Activated CD8-positive, alpha-beta T cell treated with anti-CD3 and anti-CD28 coated beads, Interleukin-2, amount 10 ng/mL, durations not matched to agents 7 days and 5 days (primary cell): ENCODE measurements at places on chromosomes 1 and 21. TPM values are rescaled to one million over a fixed set of nuclear protein-coding genes. Genes with fewer than 3 reads are reported as not detected.

SELL gene
- total RNA-seq, result 192 TPM

- H3K27ac ChIP-seq, result no peak overlapping the region
- no peaks in the 10 kb centered on the region for H3K27me3 ChIP-seq
- no peak for DNase-seq
- no peak overlapping the region for H3K4me3 ChIP-seq
Observed at GRCh38 chr1:214645712-214646111, 42.7 kb downstream of the CENPF start.

- no peak overlapping the region for H3K4me3 ChIP-seq
Observed at GRCh38 chr1:2611031-2611501, 21.8 kb downstream of the MMEL1 start.

COL9A2 gene
- 2.5 TPM for total RNA-seq

IFI44 gene
- total RNA-seq, result 165 TPM

DNA sequence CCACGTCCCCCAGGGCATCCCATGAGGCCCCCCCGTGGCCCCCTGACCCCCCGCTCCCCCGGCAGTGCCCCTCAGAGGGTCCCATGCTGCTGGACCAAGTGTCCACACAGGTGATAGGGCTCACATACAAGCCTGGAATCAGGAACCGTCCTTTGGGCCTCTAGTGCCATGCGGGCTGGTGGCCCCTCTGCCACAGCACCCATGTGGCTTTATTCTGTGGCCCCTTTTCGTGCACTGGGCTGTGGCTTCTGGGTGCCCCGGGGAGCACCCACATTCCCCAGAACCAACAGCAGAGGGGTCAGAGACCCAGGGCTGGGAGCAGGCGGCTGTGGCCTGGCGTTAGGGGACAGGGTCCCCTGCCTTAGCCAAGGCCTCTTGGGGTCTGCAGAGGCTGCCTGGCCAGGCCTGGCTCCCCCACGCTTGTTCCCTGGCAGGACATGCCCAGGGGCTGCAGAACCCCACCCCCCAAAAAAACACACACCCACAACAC, 31.7 kb downstream of the SLC19A1 start:
- peaks cover 5% of the 10 kb centered on the region for H3K36me3 ChIP-seq
- no peak overlapping the region for H3K4me3 ChIP-seq
- no peaks in the 10 kb centered on the region for H3K27me3 ChIP-seq
- no peak overlapping the region for H3K27ac ChIP-seq
- H3K4me1 ChIP-seq, result peaks cover 2% of the 10 kb centered on the region

LCE1B gene
- not detected for total RNA-seq

GRCh38 chr1:231241750-231242149, 738 bp downstream of the GNPAT start:
- peaks cover 49% of the 10 kb centered on the region for H3K36me3 ChIP-seq
- H3K27me3 ChIP-seq, result no peaks in the 10 kb centered on the region
- peak; percentile 25 for DNase-seq
- H3K27ac ChIP-seq, result peak overlapping the region; percentile 95
- H3K4me1 ChIP-seq, result peaks cover 56% of the 10 kb centered on the region
- peak overlapping the region; percentile 93 for H3K4me3 ChIP-seq

RXFP4 gene
- not detected for total RNA-seq

GRCh38 chr1:76876655-76877395, 9.5 kb downstream of the ST6GALNAC5 start:
- H3K4me3 ChIP-seq, result no peak overlapping the region
- H3K27ac ChIP-seq, result no peak overlapping the region
- H3K4me1 ChIP-seq, result no peaks in the 10 kb centered on the region
- no peaks in the 10 kb centered on the region for H3K36me3 ChIP-seq

TAF12 gene
- 35.7 TPM for total RNA-seq

- H3K4me3 ChIP-seq, result no peak overlapping the region
- no peak overlapping the region for H3K27ac ChIP-seq
- no peak for DNase-seq
- peaks cover 2% of the 10 kb centered on the region for H3K27me3 ChIP-seq
- H3K4me1 ChIP-seq, result no peaks in the 10 kb centered on the region
- H3K36me3 ChIP-seq, result no peaks in the 10 kb centered on the region
Observed at GRCh38 chr1:10025354-10025753, 7.4 kb upstream of the UBE4B start.

DNA sequence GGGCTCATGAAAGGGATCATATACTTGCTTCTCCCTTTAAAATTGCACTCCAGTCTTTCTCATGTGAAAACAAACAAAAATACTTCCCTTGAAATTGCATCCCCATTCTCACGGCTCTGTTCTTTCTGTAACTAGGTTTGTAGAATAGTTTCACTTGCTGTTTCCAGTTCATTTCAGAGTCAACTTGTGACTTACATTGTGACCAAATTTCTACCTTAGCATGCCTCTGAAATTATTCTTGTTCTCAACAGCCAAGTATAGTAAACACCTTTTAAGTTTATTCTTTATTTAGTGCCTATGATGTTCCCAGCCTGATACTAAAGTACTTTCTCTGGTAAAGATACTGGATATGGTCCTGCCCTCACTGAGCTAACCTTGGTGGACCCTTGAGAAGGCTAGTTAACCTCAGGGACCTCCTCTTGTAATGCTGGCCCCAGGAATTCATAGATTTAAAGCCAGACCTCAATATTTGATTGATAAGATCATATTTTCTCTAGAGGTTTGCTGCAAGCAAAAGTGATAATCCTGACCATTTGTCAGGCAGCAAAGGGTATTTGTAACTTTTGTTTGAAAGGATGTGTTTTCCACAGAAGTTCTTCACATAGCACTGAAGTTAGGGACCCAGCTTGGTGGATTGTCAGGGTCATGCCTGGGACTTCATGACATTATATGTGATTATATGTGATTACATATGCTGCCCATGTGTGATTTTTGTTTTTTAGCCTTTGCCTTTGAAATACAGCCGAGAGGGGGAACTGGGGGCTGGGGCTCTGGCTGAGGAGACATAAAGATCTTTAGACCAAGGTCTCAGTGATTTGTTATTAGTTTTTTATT, 29.6 kb downstream of the VANGL2 start:
- no peaks in the 10 kb centered on the region for H3K27me3 ChIP-seq
- peak overlapping the region; percentile 82 for H3K27ac ChIP-seq
- DNase-seq, result no peak

- no peak overlapping the region for H3K4me3 ChIP-seq
- no peak for DNase-seq
- peak overlapping the region; percentile 78 for H3K27ac ChIP-seq
- peaks cover 5% of the 10 kb centered on the region for H3K36me3 ChIP-seq
Observed at GRCh38 chr1:33273961-33274371, 17.7 kb downstream of the ZNF362 start.

GJA4 gene
- total RNA-seq, result not detected

GRCh38 chr21:20373031-20373430, 625.2 kb upstream of the NCAM2 start:
- H3K4me1 ChIP-seq, result no peaks in the 10 kb centered on the region
- H3K4me3 ChIP-seq, result no peak overlapping the region
- H3K27ac ChIP-seq, result no peak overlapping the region
- DNase-seq, result no peak
- H3K36me3 ChIP-seq, result no peaks in the 10 kb centered on the region

- peaks cover 63% of the 10 kb centered on the region for H3K4me1 ChIP-seq
- H3K4me3 ChIP-seq, result peak overlapping the region; percentile 38
- peaks cover 6% of the 10 kb centered on the region for H3K36me3 ChIP-seq
- DNase-seq, result no peak
- H3K27ac ChIP-seq, result peak overlapping the region; percentile 41
- H3K27me3 ChIP-seq, result no peaks in the 10 kb centered on the region
Observed at GRCh38 chr1:230212405-230212936, 145.4 kb downstream of the GALNT2 start.

GJB3 gene
- not detected for total RNA-seq

DNA sequence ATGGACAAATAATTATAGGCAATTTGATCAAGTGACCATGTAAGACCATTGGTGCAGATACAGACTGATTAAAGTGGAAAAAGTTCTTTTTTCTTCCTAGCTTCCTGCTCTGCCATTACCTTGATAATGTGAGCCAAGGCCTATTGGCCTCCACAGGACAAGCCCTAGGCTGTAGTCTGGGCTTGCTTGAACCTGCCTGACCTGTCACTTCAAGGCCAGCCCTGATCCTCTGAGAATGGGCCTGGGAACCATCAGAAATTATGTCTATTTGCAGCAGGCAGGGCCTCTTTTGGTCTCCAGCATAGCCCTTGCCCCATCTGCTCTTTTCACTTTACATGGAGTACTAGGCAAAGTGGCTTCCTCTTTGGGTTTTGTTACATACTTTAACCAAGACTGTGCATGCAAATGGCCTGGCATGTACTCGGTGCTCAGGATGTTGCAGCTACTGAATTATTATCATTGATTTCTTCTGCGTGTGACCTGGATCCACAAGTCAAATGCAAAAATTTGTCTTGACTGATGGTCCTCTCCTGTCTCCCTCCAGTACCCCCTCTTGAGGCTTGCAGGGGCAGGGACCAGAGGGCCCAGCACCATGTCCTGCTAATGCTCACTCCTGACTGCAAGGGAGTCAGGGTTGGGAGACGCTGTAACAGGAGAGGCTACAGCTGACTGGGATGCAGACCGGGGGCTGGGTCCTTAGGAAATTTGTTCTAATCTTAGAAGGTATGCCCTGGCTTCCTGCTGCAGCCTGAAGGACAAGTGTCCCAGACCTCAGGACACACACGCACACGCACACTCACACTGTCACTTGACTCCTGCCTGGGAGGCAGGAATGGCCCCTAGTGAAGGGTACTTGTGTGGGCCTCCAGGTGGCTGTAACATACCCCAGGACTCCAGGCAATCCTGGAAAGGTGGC, 39.4 kb downstream of the RCSD1 start:
- H3K27me3 ChIP-seq, result no peaks in the 10 kb centered on the region
- no peak overlapping the region for H3K27ac ChIP-seq
- H3K4me3 ChIP-seq, result no peak overlapping the region
- DNase-seq, result no peak

DNA sequence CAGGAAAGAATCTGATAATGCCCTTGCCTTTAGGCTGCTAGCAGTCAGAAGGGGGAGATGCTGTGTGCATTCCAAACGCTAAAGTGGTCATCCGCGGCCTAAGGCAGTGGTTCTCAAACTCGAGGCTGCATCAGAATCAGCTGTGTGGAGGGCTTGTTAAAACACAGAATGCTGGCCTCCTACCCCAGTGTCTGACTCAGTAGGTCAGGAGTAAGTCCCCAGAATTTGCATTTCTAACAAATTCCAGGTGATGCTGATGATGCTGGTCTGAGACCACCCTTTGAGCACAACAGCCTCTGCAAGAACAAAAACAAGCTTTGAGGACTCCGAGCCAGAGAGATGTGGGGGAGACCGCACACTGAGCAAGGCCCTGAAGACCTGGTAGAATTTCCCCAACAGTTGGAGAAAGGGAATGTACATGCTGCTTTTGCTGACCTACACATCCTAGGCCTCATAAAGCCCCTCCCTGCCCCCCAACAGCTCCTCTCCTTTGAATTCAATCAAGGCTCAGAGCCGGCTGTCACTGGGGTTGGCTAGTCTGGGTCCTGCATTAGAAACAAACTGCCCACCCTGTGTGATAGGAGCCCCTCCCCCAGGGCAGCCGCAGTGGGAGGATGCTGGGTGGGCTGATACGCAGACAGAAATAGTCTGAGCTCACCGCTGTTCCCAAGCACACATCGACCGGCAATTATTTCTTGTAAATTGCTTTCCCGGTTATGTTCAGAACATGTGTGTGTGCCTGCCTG, 27.1 kb downstream of the SHISAL2A start:
- H3K4me3 ChIP-seq, result no peak overlapping the region
- H3K27me3 ChIP-seq, result no peaks in the 10 kb centered on the region
- H3K27ac ChIP-seq, result peak overlapping the region; percentile 27

GRCh38 chr1:86089765-86090164, 66.8 kb downstream of the COL24A1 start:
- H3K36me3 ChIP-seq, result no peaks in the 10 kb centered on the region
- no peaks in the 10 kb centered on the region for H3K4me1 ChIP-seq
- no peak overlapping the region for H3K4me3 ChIP-seq
- no peak overlapping the region for H3K27ac ChIP-seq
- no peak for DNase-seq

CAP1 gene
- total RNA-seq, result 847 TPM

DNA sequence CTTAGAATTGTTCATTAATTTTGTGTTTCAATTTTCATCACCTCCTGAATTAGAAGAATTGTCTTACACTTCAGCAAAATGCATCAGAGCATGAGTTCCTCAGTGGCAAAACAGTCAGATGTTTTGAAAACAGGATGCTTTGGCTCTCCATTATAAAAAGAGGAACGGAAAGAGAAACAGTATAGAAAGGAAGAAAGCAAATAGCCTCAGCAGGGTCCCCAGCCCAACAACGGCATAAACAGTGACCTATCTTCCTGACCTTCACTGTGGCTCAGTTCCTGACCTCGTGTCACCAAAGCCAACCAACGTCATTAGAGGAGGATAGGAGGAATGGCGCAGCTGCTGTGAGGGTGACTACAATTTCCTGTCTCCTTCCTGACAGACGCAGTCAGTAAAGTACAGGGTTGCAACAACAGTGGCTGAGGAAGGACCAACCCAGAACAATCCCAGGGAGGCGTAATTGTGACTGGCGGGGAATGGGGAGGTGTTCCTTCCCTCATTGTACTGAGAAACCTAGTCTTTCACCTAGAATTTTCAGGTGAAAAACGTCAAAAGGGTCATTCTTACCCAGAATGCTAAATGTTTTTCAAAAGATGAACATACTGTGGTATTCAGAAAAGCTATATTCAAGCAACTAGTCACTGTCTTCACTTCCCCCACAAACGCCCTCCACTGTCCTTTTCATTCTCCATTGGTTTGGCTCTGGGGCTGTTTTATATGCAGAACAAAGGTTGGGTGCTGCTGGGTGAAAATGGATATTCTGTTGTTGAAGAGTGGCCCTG, 197.9 kb upstream of the SGIP1 start:
- peak; percentile 76 for DNase-seq
- H3K4me1 ChIP-seq, result peaks cover 57% of the 10 kb centered on the region
- H3K27me3 ChIP-seq, result no peaks in the 10 kb centered on the region
- peak overlapping the region; percentile 97 for H3K4me3 ChIP-seq
- peak overlapping the region; percentile 98 for H3K27ac ChIP-seq

- no peak overlapping the region for H3K27ac ChIP-seq
- no peaks in the 10 kb centered on the region for H3K36me3 ChIP-seq
- no peak overlapping the region for H3K4me3 ChIP-seq
Observed at GRCh38 chr1:3730543-3731247, 21.6 kb upstream of the CCDC27 start.

DNA sequence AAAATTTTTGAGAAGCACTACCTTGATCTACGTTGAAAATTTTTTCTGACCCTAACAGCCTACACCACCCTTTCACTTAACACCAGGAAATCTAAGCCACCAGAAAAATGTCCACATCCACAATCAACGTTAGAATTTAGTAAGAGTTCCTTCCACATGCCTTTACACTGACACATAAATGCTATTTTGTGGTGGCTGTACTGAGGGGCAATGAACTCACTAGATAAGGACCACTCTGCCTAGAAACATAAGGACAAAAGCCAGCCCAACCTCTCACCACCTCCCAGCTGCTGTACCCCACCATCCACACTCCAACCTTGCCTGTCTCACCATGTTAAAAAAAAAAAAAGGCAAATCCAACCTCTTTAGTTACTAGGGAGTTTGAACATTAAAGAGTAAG, 29.8 kb downstream of the PARP1 start:
- no peak overlapping the region for H3K27ac ChIP-seq
- H3K36me3 ChIP-seq, result peaks cover 76% of the 10 kb centered on the region
- no peak overlapping the region for H3K4me3 ChIP-seq
